Stimulated activated CD8-positive, alpha-beta memory T cell treated with anti-CD3 and anti-CD28 coated beads, Interleukin-4, amount 100 ng/mL, for 4 hours (primary cell): ENCODE measurements at places on chromosomes 13 and 19.

DNA sequence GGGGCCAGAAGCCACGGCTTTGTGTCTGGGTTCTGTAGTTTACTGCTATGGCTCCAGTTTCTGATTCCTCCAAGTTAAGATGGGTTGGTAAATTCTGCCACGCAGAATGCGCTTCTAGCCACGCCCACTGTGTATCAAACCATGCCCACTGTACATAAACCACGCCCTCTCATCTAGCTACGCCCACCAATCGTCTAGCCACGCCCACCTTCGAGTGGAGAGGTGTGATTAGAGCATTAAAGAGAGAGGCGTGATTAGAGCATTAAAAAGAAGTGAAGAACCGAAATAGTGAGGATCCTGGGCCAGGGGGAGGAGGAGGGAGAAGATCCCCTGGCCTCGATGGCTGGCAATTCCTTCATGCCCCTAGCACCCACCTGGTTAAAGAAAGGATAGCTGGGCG, 43.7 kb upstream of the ADGRE5 start:
- DNase-seq: no peak

DNA sequence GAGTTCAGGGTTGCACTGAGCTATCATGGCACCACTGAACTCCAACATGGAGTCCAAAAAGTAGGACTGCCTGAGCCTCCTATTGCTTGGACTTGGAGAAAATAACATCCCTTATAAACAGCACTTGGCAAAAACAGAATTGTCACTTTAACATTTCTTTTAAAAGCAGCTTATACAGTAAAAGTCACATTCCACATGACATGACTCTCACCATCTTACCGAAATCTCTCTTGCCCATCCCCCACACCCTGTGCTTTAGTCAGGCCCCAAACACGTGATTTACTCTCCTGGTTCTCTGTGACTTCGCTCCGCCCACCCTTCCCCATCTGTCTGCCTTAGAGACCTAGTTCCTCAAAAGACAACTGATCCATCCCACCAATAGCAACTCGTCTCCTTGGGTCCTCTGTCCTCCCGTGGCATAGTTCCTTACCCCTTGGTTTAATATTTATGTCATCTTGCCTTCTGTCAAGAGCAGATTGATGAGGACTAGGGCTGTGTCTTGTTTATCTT, 4.6 kb downstream of the SAFB start:
- no peak for DNase-seq

DNA sequence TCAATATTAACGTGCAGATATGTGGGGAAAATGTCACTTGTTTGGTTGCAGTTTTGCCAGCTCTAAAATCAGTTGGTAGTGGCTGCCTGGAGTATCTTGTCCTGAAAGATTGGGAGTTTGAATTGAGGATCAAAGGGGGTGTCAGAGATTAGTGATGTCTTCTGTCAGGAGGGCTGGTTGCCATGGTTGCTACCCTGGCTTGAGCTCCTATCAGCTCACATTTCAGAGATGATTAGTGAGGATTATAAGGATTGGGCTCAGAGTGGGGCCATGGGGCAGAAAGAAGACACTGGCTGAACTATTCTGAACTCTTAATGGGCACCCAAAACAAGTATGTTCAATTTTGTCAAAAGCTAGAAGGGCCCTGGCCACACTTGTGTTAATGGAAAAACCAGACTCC, 95.5 kb upstream of the RNF113B start:
- DNase-seq: no peak

DNA sequence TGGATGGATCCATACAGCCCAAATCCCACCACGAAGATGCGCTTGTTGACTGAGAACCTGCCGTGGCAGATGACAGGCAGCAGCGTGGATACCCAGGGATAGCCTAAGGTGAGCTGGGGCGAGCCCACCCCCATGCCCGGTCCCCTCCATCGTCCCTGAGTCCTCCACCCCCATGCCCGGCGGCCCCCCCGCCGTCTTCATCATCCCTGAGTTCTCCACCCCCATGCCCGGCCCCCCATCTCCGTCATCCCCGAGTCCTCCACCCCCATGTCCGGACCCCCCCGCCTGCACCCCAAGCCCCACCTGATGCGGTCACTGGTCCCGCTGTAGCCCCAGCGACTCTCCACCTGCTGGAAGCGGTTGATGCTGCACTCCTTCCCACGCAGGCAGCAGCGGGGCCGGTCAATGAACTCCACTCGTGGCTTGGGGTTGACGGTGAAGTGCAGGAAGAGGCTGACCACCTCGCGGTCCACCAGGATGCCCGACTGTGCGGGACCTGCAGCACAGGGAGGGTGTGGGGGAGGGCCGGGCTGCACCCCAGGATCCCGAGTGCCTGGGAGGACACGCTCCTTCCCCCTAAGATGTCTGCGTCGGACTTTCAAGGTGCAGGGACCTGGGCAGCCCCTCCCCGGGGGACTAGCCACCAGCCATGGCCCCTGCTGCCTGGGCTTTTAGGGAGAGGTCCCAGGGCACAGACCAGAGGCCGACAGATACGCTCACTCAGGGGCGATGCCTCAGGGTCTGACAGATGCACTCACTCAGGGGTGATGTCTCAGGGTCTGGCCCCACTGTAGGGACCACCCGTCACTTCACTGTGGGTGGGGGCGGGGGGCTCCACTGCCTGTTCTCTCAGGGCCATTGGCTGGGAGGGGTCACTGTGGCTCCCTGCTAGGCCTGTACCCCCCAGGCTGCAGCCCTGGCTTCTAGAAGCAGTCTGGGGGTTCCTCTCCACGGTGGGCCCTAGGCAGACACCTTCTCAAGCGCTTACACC, 28.0 kb downstream of the BTBD2 start:
- no peak for DNase-seq

- DNase-seq: no peak
Observed at GRCh38 chr13:99548448-99548847, 47.2 kb downstream of the TM9SF2 start.

- DNase-seq: no peak
Observed at GRCh38 chr13:87356314-87356713, 314.9 kb upstream of the SLITRK5 start.
